ENCODE measurements at places on chromosomes 12 and 14.

DNA sequence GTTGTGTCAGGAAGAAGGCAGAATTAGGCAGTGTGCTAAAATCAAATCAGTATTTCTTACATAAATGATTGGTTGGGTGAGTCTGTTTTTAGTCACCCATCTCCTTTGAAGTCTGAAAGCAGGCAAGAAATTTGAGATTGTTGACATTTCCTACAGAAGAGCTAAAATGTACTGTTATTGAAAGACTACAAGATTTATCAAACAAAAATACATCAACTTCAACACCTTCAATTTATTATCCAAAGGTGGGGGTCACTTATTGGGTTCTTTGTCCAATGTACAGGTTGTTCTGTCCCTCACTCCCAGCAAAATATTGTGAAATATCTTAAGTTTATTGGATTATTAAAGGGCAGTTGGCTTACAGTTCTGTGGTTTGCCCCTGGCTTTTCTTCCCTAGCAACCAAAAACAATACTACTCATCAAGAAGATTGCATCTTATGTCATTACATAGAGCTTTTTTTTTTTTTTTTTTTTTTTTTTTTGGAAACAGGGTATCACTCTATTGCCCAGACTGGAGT, 20.6 kb upstream of the PKP2 start:
- no peaks in the 10 kb centered on the region for H3K27me3 ChIP-seq
- peaks cover 38% of the 10 kb centered on the region for H3K4me1 ChIP-seq
- DNase-seq: no peak
- H3K36me3 ChIP-seq: no peaks in the 10 kb centered on the region

DNA sequence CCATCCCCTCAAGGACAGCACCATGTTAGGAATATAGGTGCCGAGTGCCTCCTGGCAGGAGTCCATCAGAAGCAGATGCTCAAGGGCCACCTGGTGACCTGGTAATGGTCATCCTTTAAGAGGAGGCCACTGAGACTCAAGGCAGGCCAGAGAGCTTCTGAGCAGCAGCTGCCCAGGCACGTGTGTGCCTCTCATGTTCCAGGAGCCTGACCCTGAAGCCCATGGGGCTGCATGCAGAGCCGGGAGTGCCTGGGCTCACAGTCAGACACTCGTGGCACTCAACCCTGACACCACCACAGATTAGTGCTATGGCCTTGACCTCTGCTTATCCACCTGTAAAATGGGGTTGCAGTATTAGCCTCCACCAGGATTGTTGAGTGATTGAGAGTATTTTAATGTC, 45.6 kb downstream of the C14orf132 start:
- no peak overlapping the region for H3K4me3 ChIP-seq
- H3K27me3 ChIP-seq: peaks cover 11% of the 10 kb centered on the region
- H3K4me1 ChIP-seq: peaks cover 10% of the 10 kb centered on the region
- H3K27ac ChIP-seq: no peak overlapping the region

DNA sequence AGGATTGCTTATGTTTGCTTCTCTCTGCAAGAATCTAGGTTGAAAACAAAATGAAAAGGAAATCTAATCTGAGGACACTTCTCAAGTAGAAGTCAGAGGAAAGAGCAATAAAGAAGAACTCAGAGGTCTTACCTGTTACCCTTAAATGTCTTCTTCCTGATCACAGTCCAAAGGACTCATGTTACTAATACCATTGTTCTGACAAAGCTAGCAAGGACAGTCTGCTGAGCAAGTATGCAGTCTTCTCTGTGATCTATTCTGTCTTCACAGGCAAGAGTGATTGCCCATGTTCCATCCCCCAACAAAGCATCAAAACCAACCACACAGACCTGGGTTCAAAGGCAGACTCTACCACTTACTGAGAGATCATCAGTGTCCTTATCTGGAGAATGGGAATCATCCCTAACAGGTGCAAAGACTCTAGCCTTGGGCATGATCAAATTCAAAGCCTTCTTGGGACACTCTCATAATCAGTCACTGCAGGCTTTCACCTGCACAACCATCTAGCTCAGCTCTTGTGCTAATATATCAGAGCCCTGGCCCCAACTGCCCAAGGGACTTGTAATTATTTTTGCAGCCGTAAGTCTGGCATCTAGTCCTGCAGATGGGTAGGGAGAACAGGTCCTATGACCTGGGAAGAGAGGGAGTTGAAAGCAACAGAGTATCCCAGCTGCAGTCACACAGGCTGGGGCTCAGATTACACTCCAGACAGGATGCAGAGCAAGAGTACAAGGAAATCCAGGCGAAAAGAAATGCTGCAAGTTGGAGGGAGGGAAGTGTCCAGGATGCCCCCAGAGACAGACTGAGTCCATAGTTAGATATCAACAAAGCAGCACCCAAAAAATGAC, 97.9 kb upstream of the NUDT4 start:
- H3K4me1 ChIP-seq: no peaks in the 10 kb centered on the region
- no peak for DNase-seq
- no peak overlapping the region for H3K27ac ChIP-seq
- H3K4me3 ChIP-seq: no peak overlapping the region
- no peaks in the 10 kb centered on the region for H3K36me3 ChIP-seq

- no peak for DNase-seq
- H3K27me3 ChIP-seq: no peaks in the 10 kb centered on the region
- H3K27ac ChIP-seq: no peak overlapping the region
These were observed 84.5 kb downstream of the VRK1 start for GRCh38 chr14:96881713-96882112.

DNA sequence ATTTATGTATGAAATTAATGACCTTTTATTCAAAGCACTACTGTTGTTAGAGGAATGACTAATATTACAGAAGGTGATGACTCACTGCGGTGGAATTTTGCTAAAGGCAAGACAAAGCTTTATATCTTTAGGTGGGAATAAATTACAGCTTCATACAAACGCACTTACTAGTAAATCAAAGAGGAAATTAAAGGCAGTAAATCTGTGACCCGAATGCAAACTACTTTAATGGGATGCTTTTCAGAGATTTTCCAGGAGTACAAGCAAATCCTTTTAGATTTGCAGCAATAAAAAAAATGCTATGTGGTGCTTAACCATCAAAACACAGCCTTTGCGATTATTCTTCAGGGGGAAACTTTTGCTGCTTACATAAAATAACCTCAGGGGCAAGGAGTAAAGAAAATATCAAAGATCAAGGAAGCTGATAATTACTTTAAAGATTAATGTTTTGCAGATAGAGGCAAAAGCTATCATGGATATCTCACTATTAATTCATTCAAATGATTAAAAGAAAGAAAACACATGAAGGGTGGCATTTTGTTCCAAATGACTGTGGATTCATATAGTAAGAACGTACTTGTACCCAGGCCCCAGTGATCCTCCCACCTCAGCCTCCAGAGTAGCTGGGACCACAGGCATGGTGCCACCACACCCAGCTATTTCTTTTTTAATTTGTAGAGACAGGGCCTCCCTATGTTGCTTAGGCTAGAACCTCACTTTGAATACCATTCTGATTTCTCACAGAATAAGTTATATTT, 98.9 kb downstream of the DENND5B start:
- H3K4me1 ChIP-seq: peaks cover 27% of the 10 kb centered on the region
- H3K4me3 ChIP-seq: peak overlapping the region; percentile 26
- H3K27me3 ChIP-seq: no peaks in the 10 kb centered on the region

GRCh38 chr12:121574025-121574424, 6.8 kb downstream of the KDM2B start:
- H3K4me1 ChIP-seq: peaks cover 37% of the 10 kb centered on the region
- H3K27me3 ChIP-seq: no peaks in the 10 kb centered on the region
- H3K27ac ChIP-seq: no peak overlapping the region
- H3K4me3 ChIP-seq: no peak overlapping the region
- DNase-seq: no peak

GRCh38 chr12:48263617-48264016, 60.5 kb upstream of the OR10AD1 start:
- no peak overlapping the region for H3K27ac ChIP-seq
- H3K4me1 ChIP-seq: no peaks in the 10 kb centered on the region
- no peaks in the 10 kb centered on the region for H3K27me3 ChIP-seq
- no peak overlapping the region for H3K4me3 ChIP-seq
- no peak for DNase-seq

DNA sequence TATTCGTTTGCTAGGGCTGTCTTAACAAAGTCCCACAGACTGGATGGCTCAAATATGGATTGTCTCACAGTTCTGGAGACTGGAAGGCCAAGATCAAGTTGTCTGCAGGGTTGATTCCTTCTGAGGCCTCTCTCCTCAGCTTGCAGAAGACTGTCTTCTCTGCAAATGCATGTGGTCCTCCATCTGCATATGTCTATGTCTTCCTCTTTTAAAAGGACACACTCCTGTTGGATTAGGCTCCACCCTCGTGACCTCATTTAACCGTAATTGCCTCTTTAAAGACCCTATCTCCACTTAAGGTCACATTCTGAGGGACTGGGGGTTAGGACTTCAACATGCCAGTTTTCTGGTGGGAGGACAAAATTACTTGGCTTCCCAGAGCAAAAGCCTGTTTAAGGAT, 123.3 kb downstream of the SLC38A6 start:
- H3K27ac ChIP-seq: peak overlapping the region; percentile 86
- peaks cover 33% of the 10 kb centered on the region for H3K4me1 ChIP-seq
- DNase-seq: no peak
- H3K27me3 ChIP-seq: no peaks in the 10 kb centered on the region

DNA sequence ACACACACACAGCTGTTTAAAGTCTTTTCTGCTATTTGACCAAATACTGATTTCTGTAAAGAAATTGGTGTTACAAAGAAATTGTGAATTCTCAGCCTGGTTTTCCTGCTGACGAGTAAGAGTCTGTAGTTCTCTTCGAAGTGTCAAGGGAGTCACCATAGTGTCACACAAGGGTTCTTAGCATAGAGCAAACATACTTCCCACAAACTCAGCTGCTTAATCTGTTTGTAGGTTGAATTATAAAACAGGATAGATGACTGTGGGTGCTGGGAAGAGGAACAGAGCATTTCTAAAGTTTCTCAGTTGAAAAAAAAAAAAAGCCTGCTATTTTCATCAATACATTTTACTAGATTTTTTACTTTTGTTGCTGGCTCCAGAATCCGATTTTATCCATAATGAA, 82.9 kb downstream of the FOXA1 start:
- no peaks in the 10 kb centered on the region for H3K4me1 ChIP-seq
- no peak for DNase-seq
- no peak overlapping the region for H3K27ac ChIP-seq
- no peaks in the 10 kb centered on the region for H3K27me3 ChIP-seq
- no peaks in the 10 kb centered on the region for H3K36me3 ChIP-seq

GRCh38 chr12:14619741-14620501, 52.2 kb upstream of the PLBD1 start:
- no peak overlapping the region for H3K4me3 ChIP-seq
- no peaks in the 10 kb centered on the region for H3K4me1 ChIP-seq
- no peak overlapping the region for H3K27ac ChIP-seq
- H3K27me3 ChIP-seq: no peaks in the 10 kb centered on the region
- DNase-seq: no peak

- no peaks in the 10 kb centered on the region for H3K4me1 ChIP-seq
- H3K27me3 ChIP-seq: peaks cover 7% of the 10 kb centered on the region
These were observed 206.6 kb downstream of the CACNA1C start for GRCh38 chr12:2259369-2259768.

- H3K4me1 ChIP-seq: peaks cover 19% of the 10 kb centered on the region
- H3K27me3 ChIP-seq: no peaks in the 10 kb centered on the region
- no peak overlapping the region for H3K27ac ChIP-seq
- no peak overlapping the region for H3K4me3 ChIP-seq
These were observed 42.3 kb downstream of the CHGA start for GRCh38 chr14:92965281-92965680.

GRCh38 chr14:94548131-94548998, 12.9 kb upstream of the SERPINA4 start:
- no peak overlapping the region for H3K4me3 ChIP-seq
- H3K4me1 ChIP-seq: peaks cover 6% of the 10 kb centered on the region
- DNase-seq: no peak
- H3K36me3 ChIP-seq: no peaks in the 10 kb centered on the region
- no peaks in the 10 kb centered on the region for H3K27me3 ChIP-seq

- H3K27me3 ChIP-seq: no peaks in the 10 kb centered on the region
- H3K36me3 ChIP-seq: no peaks in the 10 kb centered on the region
- no peak overlapping the region for H3K4me3 ChIP-seq
- no peak for DNase-seq
These were observed 64.5 kb downstream of the FOXG1 start for GRCh38 chr14:28831126-28831525.

DNA sequence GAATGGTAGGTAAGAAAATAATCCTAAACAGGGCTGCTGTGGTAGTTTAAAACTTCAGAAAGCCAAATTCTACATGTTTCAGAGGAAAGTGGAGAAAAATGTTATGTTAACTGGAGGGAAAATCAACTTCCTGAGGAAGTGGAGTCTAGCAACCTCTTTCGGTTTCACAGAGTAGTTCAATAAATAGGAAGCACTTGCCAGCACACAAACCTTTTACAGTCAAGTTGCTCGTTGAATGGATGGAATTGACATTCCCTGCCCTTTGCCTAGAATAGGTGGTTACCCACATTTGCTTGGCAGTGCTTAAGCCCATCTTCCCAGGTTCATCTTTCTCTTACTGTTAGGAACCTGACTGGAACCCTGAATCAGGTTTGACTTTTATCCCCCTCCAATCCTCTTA, 15.9 kb downstream of the ANKRD13A start:
- no peak overlapping the region for H3K4me3 ChIP-seq
- DNase-seq: no peak
- H3K4me1 ChIP-seq: no peaks in the 10 kb centered on the region

DNA sequence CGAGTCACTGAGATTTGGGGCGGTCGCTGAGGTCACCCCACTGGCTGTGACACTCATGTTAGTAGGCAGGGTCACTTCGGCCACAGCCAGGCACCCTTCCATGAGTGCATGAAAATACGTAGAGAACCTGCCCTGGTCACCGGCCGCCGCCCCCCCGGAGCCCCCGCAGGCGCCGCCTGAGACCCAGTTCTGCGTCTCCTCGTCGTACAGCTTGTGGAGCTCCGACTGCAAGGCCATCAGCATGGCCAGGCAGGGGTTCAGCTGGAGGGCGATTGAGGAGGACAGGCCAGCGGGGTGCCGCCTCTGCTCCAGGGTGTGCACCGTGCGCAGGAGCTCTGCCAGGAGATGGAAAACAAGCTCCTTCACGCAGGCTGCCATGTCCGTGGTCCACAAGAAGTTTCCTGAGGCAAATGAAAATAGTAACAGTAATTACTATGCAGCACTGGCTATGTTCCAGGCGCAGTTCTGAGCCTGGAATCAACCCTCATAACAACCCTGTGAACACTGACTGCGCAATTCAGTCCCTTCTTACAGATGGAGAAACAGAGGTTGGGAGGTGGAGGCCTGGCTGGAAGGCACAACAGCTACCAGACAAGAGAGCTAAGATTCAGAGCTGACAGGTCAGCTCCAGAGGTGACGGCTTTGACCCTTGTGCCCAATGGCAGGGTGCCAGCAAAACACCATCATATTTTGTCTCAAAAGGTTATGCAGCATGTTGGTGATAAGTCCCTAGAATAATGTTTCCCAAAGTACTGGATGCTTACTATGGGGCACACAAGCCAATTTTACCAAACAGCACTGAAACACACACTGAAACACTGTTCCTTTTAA, 59.9 kb downstream of the TRAFD1 start:
- peaks cover 8% of the 10 kb centered on the region for H3K4me1 ChIP-seq
- H3K27me3 ChIP-seq: no peaks in the 10 kb centered on the region
- H3K4me3 ChIP-seq: no peak overlapping the region
- H3K36me3 ChIP-seq: peaks cover 14% of the 10 kb centered on the region
- H3K27ac ChIP-seq: no peak overlapping the region

GRCh38 chr12:121325922-121326396, 26.3 kb downstream of the ANAPC5 start:
- no peak for DNase-seq
- no peaks in the 10 kb centered on the region for H3K4me1 ChIP-seq
- H3K27ac ChIP-seq: no peak overlapping the region
- H3K36me3 ChIP-seq: peaks cover 20% of the 10 kb centered on the region
- no peaks in the 10 kb centered on the region for H3K27me3 ChIP-seq
